ENCODE measurements at places on chromosomes 7 and 10. TPM values are rescaled to one million over a fixed set of nuclear protein-coding genes. Genes with fewer than 3 reads are reported as not detected.

TFR2 gene
- 1.2 TPM for total RNA-seq

URGCP gene
- 42.8 TPM for total RNA-seq

MYL10 gene
- not detected for total RNA-seq

MAGI2 gene
- 51.3 TPM for total RNA-seq

GPR158 gene
- total RNA-seq: 0.04 TPM

LRRC4 gene
- 14.7 TPM for total RNA-seq

MOGAT3 gene
- total RNA-seq: not detected

C10orf62 gene
- total RNA-seq: not detected

SFRP4 gene
- total RNA-seq: 261 TPM

CLIP2 gene
- 58.4 TPM for total RNA-seq

FOXP2 gene
- 24.7 TPM for total RNA-seq

SEMA3A gene
- 15.1 TPM for total RNA-seq

PYROXD2 gene
- total RNA-seq: 29.5 TPM

PDLIM1 gene
- total RNA-seq: 138 TPM

POM121L12 gene
- not detected for total RNA-seq

SPAM1 gene
- not detected for total RNA-seq

SLC26A5 gene
- 0.71 TPM for total RNA-seq

ATOH7 gene
- 0.22 TPM for total RNA-seq

STRIP2 gene
- total RNA-seq: 0.62 TPM

AZGP1 gene
- total RNA-seq: 120 TPM

HKDC1 gene
- total RNA-seq: 12.0 TPM

GRID1 gene
- total RNA-seq: 15.4 TPM

ADCY1 gene
- total RNA-seq: 5.5 TPM

COBL gene
- total RNA-seq: 17.0 TPM

SEMA3C gene
- 143 TPM for total RNA-seq

TUBB8 gene
- not detected for total RNA-seq

SAMD9 gene
- total RNA-seq: 10.2 TPM

CBX3 gene
- total RNA-seq: 77.4 TPM

RBM33 gene
- 109 TPM for total RNA-seq

AQP1 gene
- total RNA-seq: 864 TPM

NPSR1 gene
- total RNA-seq: not detected

VWA2 gene
- 0.62 TPM for total RNA-seq

C10orf105 gene
- 0.53 TPM for total RNA-seq

ALDH18A1 gene
- total RNA-seq: 23.2 TPM

SVIL gene
- 34.5 TPM for total RNA-seq

TRPV5 gene
- 0.22 TPM for total RNA-seq

HECW1 gene
- 4.8 TPM for total RNA-seq

MSMB gene
- total RNA-seq: not detected

LYZL2 gene
- not detected for total RNA-seq

P4HA1 gene
- 51.8 TPM for total RNA-seq

CDC14C gene
- total RNA-seq: 0.18 TPM

All from sciatic nerve (tissue), 2 donors.